ENCODE measurements at places on chromosomes 2 and 18. TPM values are rescaled to one million over a fixed set of nuclear protein-coding genes. Genes with fewer than 3 reads are reported as not detected.

- DNase-seq, result no peak
These were observed 30.4 kb upstream of the GREB1 start for GRCh38 chr2:11503354-11503927.

DNA sequence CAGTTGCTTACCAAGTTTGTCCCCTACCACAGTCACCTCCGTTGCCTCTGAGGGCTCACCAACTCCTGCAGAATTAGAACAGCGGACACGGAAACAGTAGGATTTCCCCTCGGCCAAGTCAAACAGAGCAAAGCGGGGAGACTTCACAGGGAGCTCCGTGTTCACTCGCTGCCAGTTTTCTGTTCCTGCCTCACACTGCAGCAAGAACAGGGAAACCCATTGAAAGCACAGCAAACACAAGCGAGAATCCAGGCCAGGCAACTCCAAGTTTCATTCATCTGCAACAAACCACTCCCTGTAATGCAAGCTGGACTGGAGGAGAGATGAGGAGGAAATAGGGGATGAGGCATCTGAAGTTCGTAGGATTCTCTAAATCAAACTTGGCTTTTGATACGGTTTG, 84.2 kb downstream of the MYOM1 start:
- DNase-seq, result no peak

DNA sequence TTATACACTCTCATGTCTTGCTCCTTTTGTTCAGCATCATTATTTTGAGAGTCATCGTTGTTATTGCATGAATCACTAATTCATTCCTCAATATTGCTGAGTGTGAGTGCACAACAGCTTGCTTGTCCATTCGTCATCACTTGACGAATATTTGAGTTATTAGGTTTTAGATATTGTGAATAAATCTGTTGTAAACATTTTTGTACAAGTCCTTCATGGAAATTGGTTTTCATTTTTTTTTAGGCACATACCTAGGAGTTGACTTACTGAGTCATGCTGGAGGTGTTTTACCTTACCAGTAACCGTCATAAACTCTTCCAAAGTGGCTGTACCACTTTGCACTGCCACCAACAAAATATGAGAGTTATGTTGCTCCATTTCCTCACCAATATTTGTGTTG, 84.2 kb upstream of the NCK2 start:
- DNase-seq, result no peak

DNA sequence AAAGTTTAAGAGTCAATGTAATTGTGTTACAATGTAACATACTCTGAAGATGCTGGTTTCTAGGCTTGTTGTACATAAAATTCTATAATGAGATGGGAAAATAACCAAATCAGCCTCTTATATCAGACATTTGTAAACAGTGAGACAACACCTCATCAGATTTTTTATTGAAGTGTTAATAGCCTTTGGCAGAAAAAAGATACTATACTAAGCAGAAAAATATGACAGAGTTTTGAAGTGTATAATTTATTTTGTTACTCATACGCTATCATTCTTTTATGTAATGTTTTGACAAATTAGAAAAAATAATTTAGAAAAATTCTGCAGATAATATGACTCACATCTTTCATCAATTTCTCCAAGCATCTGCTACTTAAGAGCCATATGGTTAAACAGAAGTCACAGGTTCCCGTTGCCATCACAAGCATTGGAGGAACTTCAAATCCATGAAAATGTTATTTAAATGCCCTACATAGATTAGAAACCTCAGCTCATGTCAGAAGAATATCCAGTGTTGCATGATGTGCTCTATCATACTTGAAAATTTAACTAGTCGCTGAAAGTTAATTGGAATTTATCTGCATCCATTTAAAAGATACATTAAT, 535.4 kb downstream of the LRP1B start:
- no peak for DNase-seq

GRCh38 chr18:66317243-66318090, 286.4 kb downstream of the CDH19 start:
- no peak for DNase-seq

- DNase-seq, result no peak
These were observed 267.6 kb downstream of the SRBD1 start for GRCh38 chr2:45343251-45344017.

- DNase-seq, result no peak
These were observed 201.7 kb upstream of the STK17B start for GRCh38 chr2:196372811-196373664.

- DNase-seq, result no peak
These were observed 690.9 kb downstream of the GALR1 start for GRCh38 chr18:77940566-77940965.

GRCh38 chr2:85560812-85561279, 447 bp downstream of the GGCX start:
- DNase-seq, result no peak

GRCh38 chr2:231680285-231680991, 27.9 kb upstream of the PTMA start:
- DNase-seq, result no peak

DNA sequence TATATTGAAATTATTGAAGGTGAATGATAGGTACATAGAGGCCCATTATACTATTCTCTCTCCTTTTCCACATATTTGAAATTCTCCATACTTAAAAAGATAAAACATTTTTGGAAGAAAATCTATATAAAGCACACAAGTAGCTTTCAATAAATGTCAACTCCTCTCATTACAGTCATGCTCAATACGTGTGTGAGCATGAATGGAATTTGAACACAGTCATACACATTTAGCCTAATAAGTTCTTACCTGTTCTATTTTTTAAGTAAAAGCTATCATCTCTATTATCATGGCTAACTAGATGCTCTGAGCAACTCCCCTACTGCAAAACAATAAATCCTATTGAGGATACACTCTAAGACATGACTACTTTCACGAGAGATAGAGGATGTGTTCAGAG, 41.9 kb upstream of the SPATS2L start:
- no peak for DNase-seq

GRCh38 chr18:37514953-37515352, 50.6 kb downstream of the CELF4 start:
- no peak for DNase-seq

DNA sequence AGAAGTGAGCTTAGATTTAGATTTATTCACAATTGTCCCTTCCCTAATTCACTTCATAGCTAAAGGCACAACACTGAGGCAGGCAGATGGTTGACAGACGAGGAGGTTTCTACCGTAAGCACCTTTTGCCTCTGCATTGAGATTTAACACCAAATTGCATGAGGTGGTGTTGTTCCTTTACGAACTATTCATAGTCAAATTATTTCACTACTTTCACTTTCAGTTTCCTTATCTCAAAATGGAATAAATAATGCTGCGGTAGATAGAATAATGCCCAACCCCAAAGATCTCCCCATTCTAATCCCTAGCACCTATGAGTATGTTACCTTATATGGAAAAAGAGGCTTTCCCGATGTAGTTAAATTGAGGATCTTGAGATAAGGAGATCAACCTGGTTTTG, 58.9 kb upstream of the LINC00305 start:
- no peak for DNase-seq

DNA sequence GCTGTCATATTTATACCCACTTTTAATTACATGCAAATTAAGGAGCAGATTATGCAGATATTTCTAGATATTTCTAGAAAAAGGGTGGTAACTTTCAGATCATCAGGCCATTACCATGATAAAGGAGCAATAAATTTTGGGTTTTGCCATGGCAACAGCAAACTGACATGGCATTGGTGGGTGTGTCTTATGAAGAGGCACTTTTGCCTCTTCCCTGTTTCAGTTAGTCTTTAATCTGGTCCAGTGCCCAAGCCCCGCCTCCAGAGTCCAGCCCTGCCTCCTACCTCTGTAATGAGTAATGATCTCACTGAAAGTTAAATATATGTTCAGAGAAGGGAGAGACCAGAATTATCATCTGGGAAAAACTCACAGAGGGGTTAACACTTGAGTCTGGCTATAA, 124.8 kb downstream of the SCG2 start:
- no peak for DNase-seq

DNA sequence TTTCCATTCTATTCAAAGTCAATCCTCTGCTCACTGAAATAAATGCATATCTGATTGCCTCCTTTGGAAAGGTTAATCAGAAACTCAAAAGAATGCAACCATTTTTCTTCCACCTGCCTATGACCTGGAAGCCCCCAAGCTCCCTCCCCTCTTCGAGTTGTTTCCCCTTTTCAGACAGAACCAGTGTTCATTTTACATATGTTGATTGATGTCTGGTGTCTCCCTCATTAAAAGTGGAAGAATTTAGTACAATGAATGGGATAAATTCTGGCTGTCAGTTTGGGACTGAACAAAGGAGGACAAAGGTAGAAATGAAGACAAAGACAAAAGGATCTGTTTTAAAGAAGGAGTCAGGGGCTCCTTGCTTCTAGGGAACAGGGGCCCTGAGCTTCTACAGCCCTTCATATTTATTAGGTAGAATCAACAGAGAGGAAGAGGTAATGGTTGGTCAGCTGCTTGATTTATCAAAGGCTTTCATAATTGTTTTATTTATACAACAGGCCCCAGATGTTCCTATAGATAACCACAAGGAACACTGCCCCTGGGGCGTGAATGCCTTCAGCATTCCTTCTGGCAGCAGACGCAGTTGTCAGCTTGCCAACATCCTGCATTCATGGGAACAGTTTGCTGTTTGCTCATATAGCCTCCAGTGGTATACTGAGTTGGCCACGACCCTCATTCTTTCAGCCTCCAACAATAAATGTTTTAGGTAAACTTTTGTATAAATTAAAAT, 949.8 kb upstream of the LRATD1 start:
- DNase-seq, result no peak

DNA sequence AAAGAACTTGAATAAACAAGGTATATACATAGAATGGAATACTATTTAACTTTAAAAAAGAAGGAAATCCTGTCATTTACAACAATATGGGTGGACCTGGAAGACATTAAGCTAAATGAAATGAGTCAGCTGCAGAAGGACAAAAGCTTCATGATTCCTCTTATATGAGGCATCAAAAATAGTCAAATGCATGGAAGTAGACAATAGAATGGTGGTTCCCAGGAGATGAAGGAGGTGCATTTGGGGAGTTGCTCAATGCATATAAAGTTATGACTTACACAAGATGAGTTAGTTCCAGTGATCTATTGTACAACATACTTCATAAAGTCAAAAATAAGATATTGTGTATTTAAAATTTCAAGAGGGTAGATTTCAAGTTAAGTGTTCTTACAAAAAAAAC, 426.1 kb upstream of the UBE2E3 start:
- DNase-seq, result no peak

GRCh38 chr2:125405816-125406215, 1250.1 kb upstream of the GYPC start:
- no peak for DNase-seq

DNA sequence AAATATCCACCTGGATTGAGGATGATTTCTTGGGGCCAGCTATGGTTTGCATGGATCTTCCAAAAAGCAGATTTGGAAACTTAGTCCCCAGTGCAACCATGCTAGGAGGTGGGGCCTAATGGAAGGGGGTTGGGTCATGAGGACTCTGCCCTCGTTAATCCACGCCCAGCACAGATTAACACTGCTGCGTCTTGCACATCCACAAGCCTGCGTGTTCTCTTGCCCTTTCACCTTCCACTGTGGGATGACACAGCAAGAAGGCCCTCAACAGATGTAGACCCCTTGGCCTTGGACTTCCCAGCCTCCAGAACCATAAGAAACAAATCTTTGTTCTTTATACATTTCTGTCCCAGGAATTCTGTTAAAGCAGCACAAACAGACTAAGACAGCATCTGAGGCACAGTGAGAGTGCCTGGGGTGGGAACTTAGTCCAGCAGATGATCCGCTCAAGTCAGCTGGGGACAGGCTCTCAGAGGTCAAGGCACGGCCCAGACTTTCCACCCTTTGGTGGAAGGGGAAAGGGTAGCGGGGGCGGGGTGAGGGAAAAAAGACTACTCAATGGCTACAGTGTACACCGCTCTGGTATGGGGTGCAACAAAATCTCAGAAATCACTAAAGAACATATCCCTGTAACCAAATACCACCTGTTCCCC, 2.4 kb downstream of the RAB17 start:
- DNase-seq, result no peak

GRCh38 chr2:205959521-205959920, 126.5 kb downstream of the INO80D start:
- no peak for DNase-seq

GRCh38 chr18:52670896-52671295, 330.9 kb downstream of the DCC start:
- DNase-seq, result no peak

DNA sequence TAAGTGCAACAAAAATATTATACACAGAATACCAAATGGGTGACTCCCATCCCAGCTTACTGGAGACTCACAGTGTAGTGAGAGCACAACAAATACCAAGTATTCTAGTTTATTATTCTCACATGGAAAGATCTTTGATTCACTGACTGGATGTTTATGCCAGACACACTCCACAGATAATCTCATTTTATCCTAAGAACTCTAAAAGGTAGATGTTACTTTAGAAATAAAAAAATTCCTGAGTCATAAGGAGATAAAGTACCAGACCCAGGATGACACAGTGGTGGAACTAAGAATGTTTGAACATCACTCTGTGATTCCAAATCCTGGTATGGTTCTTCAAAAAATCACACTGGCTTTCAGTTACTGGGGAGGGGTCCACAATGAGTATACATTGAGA, 136.2 kb downstream of the CDH2 start:
- no peak for DNase-seq

DNA sequence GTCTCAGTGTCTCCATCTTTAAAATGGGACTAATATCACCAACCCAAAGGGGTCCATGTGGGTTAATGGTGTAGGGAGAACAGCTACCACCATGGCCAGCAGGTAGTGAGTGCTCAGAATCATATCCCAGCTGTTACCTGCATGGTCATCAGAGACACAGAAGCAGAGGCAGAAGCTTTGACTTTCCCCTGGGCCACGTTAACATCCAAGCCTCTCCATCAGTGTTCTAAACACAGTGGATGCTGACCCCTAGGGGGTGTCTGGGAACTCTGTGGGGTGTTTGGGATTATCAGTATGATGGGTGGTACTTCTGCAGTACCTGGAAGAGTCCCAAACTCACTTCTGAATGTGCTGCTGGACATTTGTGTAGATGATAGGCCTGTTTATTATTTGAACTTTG, 93.6 kb downstream of the GYPC start:
- no peak for DNase-seq

GRCh38 chr2:221561770-221562169, 10.3 kb downstream of the EPHA4 start:
- no peak for DNase-seq

GRCh38 chr2:239025096-239025801, 177.4 kb downstream of the TWIST2 start:
- DNase-seq, result no peak

- no peak for DNase-seq
These were observed 458.4 kb downstream of the THSD7B start for GRCh38 chr2:137223722-137224121.

- DNase-seq, result no peak
These were observed 738.5 kb downstream of the CNTNAP5 start for GRCh38 chr2:124763611-124764010.

- DNase-seq, result no peak
These were observed 140.3 kb downstream of the TRIB2 start for GRCh38 chr2:12856934-12857601.

UGT1A4 gene
- total RNA-seq, result not detected

PLCL1 gene
- total RNA-seq, result 3.6 TPM

NTSR2 gene
- not detected for total RNA-seq

MOGAT1 gene
- 0.74 TPM for total RNA-seq

NGEF gene
- total RNA-seq, result 0.35 TPM

TUBA3D gene
- total RNA-seq, result not detected

SMCHD1 gene
- total RNA-seq, result 52.3 TPM

KCNJ3 gene
- not detected for total RNA-seq

CFAP210 gene
- total RNA-seq, result not detected

CYS1 gene
- 0.80 TPM for total RNA-seq

CGREF1 gene
- total RNA-seq, result 11.0 TPM

AKAIN1 gene
- not detected for total RNA-seq

Measured in mesenteric fat pad (tissue), 1 donor.